ENCODE measurements at places on chromosomes 12 and 14. TPM values are rescaled to one million over a fixed set of nuclear protein-coding genes. Genes with fewer than 3 reads are reported as not detected.

Gene LBHD2
- not detected for total RNA-seq

Gene MFAP5
- total RNA-seq: 246 TPM

Gene ASIC1
- 2.6 TPM for total RNA-seq

Gene SNAPC1
- total RNA-seq: 5.2 TPM

Gene SPTB
- total RNA-seq: 312 TPM

Gene BIN2
- 3.1 TPM for total RNA-seq

Gene RFX4
- total RNA-seq: not detected

Gene GPX2
- not detected for total RNA-seq

Gene SYCP3
- total RNA-seq: not detected

Gene SERPINA9
- not detected for total RNA-seq

Gene STYK1
- not detected for total RNA-seq

Gene FGD6
- total RNA-seq: 5.7 TPM

Gene PWP1
- 38.1 TPM for total RNA-seq

Gene RD3L
- total RNA-seq: not detected

Gene RASSF9
- 2.6 TPM for total RNA-seq
